T-helper 1 cell treated with Interleukin-12 subunit alpha and Interleukin-12 subunit beta and Interleukin-4 antibody, amounts not matched to agents 30 ng/mL and 1 ng/mL, for 36 hours (primary cell): ENCODE measurements at places on chromosomes 1 and 21. TPM values are rescaled to one million over a fixed set of nuclear protein-coding genes. Genes with fewer than 3 reads are reported as not detected.

The COL24A1 gene
- total RNA-seq, result 0.02 and 0.07 TPM in 2 replicates

The CRB1 gene
- not detected in 2 replicates for total RNA-seq

The IL22RA1 gene
- total RNA-seq, result not detected in 2 replicates

The KRTAP19-3 gene
- not detected in 2 replicates for total RNA-seq

The DUSP12 gene
- 25.9 and 26.6 TPM in 2 replicates for total RNA-seq
